GM10248 (cell line): ENCODE measurements at places on chromosomes 12 and 14.

DNA sequence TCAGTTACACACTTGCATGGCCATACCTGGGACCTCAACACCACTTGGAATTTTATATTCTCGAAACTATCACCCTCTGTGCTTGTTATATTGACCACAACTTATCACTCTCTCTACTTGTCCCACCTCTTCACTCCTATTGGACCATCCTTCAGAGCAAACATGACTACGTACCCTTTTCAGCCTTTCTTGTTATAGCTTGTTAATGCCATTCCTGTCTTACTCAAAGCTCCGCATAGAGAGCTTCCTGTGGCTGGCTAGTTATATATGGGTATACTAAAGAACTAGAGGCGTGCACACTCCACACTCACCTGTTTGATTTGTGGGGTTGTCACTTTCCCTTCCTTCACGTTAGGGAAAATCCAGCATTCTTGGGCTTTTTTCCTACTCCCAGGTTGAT, 26.3 kb upstream of the FRS2 start:
- DNase-seq, result no peak

GRCh38 chr14:81903477-81903876, 369.8 kb upstream of the SEL1L start:
- no peak for DNase-seq

GRCh38 chr12:106269150-106269771, 21.4 kb upstream of the CKAP4 start:
- DNase-seq, result no peak

DNA sequence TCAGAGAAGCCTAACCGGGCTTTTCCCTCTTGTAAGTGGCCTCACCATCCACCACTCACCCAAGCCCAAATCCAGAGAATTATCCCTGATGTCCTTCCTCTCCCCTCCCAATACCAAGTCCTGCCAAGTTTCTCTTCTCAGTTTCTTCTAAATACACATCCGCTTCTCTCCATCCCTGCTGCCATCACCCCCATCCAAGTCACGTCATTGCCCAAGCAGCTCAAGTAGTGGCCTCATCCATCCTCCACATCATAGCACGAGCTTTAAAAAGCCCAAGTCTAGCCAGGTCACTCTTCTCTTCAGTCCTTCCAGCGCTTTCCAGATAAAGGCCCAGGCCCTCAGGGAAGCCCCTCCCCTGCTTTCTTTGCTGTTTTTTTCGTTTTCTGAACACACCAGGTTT, 25.4 kb downstream of the IL31 start:
- DNase-seq, result no peak

DNA sequence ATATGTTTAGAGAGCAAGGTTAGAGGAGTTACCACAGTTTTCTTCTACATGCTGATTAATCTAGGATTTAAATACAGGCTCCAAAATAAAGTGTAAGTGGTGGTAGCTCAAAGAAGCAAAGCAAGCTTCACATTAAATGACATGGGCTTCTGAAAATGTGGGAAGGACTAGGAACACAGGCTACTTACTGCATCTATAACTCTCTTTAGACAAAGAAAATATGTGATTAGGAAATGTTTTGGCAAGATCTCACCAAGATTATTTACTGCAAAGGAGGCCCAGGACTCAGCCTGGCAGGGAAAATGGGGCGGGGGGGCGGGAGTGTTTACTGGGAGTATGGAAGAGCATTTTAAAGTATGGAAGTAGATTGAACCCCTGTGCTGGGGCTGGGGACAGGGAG, 39.4 kb downstream of the ETV6 start:
- no peak for DNase-seq

DNA sequence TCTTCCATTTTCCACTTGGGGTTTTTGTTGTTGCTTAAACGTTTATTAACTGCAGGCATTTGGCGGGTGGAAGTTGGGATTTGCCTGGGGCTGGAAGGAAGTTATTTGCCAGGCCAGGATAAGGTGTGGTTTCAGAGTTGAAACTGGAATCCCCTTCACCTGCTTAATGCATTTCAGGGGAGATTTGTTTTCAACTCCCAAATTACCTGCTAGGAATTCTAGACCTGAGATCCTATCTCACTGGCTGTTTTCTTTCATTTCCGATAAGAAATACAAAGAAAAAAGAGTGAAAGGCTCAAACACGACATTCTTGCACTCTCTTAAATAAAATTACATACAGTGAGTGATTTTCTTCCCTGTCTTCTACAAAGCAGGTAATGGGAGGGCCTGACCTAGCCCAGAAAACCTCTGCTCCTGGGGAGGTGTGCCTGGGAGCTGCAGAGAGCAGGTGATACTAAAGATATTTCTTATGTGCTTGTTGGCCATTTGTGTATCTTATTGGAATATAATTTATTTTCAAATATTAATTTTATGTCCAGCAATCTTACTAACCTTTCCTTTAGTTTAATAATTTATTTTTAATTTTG, 278.2 kb downstream of the ZFP36L1 start:
- no peak for DNase-seq

- no peak for DNase-seq
Measured at GRCh38 chr12:131830914-131831571, 2.9 kb downstream of the MMP17 start.

DNA sequence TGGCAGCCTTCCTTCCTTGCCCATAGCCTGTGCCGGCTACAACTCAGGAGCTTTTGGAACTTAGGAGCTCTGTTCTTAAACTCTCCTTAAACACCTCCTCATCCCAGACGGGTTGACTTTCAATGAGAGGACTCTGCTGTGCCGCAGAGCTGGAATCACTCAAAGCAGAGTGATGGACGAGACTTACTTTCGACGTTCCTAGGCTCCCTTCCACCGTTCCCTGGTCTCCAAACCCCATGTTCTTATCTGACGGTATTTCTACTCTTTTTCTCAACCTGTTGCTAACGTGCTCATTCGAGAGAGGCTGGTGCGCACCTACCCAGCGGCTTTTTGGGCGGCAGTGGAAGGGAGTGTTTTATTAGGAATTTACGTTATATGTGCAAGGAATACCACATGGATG, 232.7 kb downstream of the CACNA1C start:
- no peak for DNase-seq

- DNase-seq, result no peak
Measured at GRCh38 chr14:75661499-75661814, 411 bp downstream of the TTLL5 start.

GRCh38 chr14:95257521-95257920, 62.2 kb downstream of the CLMN start:
- DNase-seq, result no peak

DNA sequence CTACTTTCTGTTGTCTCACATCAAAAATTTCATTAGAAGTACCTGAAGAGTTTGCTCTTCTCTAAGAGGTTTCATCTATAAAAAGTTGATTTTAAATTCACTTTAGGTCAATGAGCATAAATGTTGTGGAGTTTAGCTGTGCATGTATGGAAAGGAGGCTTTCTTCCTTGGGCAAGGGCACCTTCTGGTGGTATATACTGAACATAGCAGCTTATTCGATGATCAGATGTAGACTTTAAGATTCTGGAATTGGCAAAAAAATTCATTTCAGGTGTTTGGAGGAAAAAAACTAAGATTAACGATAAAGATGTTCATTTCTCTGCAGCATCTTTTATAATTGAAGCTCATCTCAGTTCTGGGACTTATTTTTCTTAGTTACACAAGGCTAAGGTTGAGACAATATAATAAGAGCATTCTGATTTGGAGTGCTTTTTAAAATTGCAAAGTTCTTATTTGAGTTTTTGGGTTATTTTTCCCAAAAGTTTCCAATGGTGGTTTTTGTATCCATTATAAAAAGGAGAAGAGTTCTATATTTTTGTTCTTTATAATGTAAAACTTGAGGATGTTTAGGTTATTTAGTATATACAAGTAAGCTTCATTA, 46.8 kb downstream of the TMEM117 start:
- DNase-seq, result peak; percentile 55

DNA sequence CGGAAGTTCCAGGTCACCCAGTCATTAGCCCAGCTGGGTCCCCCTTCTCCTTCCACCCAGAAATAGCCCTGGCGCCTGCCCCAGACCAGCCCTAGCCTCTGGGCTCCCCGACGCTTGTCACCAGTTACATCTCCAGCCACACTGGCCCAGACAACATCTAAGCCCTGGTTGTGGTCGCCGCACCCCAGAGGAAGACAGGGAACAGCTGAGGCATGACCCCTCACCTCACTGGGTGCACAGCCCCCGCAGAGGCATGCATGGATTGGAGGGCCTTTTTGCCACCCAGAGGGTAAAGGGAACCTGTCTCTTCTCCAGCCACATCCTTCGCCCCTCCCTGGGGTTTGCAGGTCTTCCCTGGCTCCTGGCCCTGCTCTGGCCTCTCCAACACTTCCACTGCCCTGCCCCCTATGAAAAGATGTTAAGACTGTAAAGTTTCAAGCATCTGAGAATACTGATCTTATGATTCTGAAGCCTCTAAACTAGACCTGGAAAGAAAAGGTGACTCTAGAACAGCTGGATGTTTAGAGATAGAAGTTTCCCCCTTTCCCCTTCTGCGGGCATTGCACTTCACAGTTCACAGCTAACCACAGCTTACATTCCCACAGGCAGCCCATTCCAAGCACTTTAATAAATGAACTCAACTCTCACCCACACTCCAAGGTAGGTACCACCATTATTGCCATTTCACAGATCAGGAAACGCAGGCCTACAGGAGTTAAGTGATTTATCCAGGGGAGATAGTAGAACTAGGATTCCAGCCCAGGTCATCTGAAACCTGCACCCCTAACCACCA, 14.7 kb downstream of the TMEM119 start:
- DNase-seq, result no peak

DNA sequence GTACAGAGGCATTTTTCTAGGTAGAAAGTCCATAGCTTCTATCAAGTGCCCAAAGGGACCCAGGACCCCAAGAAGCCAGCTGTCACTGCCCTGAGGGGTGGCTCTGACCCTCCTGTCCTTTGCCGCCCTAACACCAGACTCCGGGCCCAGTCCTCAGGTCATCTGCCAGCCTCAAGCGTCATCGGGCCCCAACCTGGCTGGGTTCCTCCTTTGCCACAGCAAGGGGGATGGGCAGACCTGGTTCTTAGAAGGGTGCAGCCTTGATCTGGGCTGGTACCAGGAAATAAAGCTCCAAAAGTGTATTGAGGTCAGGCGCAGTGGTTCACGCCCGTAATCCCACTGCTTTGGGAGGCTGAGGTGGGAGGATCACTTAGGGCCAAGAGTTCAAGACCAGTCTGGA, 27.1 kb upstream of the FAM222A start:
- no peak for DNase-seq

- no peak for DNase-seq
Measured at GRCh38 chr12:43815416-43815815, 9.3 kb upstream of the TWF1 start.

DNA sequence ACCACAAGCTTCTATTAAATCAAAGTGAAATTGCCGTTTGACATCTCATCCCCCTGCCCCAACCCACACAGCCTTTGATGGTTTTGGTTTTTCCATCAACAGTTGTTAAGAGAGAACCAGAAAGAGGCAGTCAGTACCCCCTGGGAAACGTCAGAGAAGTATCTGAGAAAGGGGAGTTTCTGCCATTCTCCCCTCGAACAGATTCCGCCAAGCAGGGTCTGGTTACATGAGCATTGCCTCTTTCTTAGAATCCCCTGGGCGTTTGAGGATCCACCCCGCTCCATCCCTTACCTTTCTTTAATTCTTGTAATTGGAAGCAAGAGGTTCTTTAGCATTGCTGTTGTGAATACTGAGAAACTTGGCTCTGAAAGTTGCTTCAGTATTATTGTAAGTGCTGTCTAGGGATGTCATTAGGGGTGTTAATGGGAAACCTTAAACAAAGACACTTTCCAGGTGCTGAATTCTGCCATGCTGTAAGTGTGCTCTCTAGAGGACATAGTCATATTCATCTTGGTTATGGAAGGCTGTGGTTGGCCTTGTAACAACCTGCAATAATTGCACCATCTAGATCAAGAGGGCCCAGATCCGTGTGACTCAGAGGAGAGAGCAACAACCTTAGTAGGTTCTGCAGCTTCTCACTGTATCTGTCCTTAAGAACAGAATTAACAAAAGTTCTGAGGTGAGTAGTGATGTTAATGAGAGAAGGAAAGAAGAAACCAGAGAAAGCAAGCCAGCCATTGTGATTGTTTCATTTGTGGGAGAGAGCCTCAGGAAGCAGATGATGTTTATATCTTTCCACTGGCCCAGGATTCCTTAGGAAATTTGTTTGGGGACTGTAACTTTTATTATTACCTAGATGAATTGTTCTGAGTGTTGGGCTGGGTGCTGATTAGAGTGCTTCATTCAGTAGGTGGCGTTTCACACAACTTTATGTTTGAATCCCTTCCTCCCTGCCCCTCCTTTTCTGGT, 9.0 kb downstream of the TMBIM6 start:
- DNase-seq, result no peak
